ENCODE measurements at places on chromosomes 1 and 21.

DNA sequence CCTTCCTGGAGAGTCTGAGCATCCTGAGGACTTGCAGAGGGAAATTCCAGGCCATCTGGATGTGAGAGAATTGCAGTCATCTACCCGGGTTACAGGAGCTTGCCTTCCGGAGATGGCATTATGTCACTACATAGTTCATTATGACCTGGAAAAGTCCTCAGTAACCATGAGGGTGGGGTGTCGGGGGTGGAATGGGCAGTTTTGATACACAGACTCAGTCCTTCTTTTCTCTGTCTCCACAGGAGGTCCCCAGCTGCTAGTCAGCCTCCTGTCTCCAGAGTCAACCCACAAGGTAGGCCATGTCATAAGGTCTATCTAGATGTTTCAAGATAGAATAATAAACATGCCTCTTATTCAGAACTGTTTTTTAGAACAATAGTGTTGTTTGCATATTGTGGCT is 268.2 kb upstream of the SGIP1 start:
- no peak for DNase-seq

DNA sequence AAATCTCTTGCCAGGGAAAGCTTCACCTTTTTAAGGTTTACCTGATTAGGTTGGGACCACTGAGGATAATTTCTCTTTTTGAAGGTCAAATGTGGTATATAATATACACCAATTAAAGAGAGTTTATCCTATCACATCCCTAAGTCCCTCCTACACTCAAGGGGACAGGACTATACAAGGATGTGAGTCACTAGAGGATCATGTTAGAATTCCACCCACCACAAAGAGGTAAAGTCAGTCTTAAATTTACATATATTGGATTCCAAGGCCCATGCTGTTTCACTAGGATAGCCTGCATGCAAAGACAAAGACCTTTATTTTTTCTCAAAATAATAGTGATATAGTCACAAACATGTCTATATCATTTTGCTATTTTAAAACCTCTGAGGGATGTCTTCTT is 164.4 kb downstream of the GIPC2 start:
- no peak for DNase-seq

DNA sequence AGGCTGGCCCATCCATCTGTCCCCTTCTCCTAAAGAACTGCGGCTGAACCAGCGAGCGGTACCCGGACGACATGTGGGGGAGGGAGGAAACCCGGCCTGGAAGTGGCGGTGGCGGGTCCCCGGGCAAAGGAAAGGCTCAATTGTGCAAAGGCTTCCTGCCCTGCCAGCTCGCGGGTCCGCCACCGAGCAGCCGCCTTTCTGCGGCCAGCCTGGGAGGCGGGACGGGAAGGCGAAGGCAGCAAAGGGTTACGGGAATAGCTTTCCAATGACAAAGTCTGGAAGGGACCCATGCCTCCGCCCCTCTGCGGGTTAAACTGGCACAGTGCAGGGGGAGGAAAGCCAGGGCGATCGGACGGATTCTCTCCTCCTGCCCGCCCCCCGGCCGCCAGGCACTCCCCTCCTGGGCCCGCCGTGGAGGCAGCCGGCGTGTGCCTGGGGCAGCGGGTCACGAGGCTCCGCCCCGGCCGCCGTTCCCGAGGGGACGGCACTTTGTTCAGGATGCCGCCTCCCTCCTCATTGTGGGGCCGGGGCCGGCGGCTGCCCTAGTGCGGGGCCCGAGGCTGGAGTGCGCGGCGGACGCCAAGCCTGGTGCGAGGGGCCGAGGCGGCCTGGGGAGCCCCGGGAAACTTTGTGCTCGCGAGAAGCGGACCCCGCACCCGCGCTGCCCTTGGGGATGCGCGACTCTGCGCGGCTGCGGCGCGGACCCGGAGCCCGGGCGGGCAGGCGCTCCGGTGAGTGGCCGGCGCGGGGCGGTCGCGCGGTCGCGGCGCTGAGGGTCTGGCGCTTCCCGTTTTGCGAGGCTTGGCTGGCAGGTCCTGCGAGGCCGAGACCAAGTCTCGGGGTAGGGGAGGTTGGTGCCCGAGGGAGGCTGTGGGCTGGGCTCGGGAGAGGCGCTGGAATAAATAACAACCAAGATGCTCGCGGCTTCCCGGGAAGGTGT is at the start of gene NAV1:
TSS of gene NAV1 (plus strand) at position 516 of the 940 bp plus-strand sequence. CDS start 83,758 bp downstream, outside the sequence.
- DNase-seq, result no peak

GRCh38 chr1:28830814-28831213 is 18.8 kb downstream of the OPRD1 start:
- DNase-seq, result no peak

- DNase-seq, result no peak
Measured at GRCh38 chr1:8338526-8339202, 20.8 kb downstream of the SLC45A1 start.

- DNase-seq, result no peak
Measured at GRCh38 chr1:225845571-225846259, 35.8 kb downstream of the EPHX1 start.

DNA sequence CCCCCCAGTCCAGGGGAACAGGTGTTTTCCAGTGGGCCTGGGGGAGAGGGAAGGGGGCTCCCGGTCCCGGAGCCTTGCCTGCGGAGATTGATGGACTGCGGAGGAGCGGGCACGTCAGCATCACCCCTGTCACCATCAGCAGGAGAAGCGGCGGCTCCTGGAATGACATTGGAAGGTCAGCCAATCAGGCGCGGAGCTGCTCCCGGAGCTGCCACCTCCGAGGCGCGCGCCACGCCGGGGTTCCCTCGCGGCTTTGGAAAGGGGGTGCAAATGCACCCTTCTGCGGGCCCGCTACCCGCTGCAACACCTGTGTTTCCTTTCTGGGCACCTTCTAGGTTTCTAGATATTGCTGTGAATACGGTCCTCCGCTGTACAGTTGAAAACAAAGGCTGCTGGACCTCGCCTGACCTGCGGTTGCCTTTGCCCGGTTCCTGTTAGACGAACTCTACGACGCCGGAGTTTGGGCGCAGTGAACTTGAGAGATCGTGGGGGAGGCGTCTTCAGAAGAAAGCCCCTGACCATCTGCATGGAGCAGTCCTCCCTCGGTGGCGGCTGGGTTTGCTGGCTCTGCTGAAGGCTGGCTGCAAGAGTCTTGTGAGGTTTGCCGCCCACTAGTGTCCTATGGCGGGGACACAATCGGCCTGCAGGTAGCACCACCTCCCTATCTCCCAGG is 5.3 kb downstream of the DSCAM start:
- no peak for DNase-seq

DNA sequence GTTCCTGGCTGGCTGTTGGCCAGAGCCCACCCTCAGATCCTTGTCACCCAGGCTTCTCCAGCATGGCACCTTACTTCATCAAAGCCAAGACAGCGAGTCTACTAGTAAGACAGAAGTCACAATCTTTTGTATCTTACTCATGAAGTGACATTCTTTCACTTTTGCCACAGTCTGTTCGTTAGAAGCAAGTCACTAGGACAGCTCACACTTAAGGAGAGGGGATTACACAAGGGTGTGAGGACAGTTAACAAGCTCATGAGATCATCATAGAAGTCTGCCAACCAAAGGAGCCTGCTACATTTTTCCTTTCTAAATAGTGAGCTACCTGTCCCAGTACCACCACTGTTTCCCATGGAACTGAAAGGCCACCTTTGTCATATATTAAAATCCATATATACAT is 61.5 kb downstream of the PACC1 start:
- no peak for DNase-seq

DNA sequence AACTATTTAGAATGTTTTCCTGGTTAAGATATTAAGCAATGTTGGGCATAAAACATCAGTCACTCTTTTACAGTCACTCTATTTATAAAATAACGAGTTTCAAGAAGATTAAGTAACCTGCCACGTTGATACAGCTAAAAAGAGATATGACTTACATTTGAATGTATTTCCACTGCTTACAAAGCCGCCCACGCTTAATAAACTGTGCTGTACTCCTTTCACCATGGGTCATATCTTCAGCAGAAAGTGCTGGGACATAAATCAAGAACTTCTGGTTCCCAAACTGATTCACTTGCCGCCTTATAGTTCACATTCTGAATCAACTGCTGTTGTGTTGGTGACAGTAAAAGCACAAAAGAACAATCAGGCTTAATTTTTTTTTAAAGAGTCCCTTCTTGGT is 666.7 kb downstream of the NCAM2 start:
- DNase-seq, result no peak
